ENCODE measurements at places on chromosomes 1 and 21.

DNA sequence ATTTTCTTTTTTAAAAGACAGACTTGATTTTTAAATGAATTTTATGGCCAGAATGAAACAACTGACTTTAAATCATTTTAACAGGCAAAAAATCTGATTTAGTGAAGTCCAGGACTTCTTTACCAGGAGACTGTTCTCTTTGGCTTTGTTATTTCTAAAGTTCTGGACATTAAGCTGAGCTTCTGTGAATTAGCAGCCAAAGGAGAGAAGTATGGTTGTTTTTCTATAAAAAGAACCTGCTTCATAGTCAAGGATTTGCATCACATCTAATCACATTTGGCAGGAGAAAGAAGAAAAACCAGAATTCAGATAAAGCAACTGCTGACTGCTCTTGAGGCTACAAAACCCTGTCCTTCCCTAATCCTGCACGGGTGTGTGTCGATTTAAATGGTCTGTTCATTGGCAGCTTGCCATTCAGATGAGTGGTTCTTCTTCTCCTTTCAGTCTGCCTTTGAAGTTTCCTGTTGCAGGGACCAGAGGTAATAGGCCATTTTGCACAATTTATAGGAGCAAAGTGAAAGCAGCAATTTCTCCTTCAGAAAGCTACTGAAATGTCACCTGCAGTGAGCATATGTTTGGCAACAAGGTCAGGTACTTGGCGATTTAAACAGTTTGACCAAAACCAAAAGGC is 215.4 kb downstream of the OLFM3 start:
- DNase-seq: peak; percentile 8

- DNase-seq: no peak
Measured at GRCh38 chr1:61358770-61359455, 276.6 kb downstream of the NFIA start.

DNA sequence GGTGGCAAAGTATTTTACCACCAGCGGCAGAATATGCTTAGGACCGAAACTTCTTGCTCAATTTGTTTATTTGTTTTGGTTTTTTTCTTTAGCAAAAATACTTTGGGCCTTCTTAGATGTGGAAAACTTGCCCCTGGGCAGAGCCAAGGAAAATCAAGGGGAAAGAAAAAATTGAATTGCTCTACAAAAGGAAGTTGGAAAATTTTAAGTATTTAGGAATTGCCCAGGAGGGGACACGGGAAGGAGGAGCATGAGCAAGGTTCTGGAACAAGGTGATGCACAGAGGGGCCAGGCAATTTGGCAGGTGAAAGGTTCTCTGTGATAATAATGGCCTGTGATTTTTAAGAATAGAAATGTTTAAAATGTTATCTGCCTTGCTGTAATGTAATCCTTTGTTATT is 28.6 kb downstream of the SGIP1 start:
- DNase-seq: no peak

- no peak for DNase-seq
Measured at GRCh38 chr1:35600593-35600992, 27.5 kb downstream of the TFAP2E start.

DNA sequence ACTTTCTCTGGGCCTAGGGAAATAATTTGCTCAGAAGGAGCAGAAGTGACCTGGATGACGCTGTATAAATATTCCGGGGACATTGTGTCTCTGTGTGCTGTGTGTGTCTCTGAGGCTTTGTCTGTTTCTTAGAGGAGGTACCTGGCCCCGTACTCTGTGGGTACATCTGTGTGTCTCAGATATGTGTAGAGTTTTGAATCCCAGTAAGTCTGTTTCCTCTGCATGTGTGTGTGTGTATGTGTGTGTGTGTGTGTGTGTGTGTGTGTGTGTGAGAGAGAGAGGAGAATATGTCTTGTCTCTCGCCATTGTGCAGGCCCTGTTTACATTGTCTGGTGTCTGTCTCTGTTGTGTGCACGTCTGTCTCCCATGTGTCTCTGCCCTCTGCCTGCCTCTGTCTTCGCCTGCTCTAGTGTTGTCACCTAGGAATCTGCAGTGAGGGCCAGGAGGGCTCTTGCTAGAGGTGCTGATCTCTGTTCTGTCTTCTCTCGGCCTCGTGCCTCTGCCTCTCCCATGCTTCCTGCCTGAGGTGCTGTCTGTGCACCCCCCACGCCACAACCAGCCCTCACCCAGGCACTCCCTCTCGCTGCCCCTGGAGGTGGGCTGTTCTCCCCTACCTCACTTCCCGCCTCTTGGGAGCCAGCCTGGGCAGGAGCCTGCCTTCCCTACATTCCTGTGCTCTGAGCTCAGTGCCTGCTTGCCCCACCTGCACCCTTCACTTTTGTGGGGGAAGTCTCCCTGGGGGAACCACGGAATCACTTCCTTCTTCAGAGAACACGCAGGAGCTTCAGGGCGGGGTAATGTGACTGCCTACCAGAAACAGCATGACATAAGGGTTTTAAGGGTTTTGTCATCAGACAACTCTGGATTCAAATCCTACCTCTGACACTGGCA is 5.9 kb downstream of the MAP7D1 start:
- no peak for DNase-seq

- DNase-seq: no peak
Measured at GRCh38 chr1:207863893-207864535, 46.9 kb downstream of the CD34 start.

DNA sequence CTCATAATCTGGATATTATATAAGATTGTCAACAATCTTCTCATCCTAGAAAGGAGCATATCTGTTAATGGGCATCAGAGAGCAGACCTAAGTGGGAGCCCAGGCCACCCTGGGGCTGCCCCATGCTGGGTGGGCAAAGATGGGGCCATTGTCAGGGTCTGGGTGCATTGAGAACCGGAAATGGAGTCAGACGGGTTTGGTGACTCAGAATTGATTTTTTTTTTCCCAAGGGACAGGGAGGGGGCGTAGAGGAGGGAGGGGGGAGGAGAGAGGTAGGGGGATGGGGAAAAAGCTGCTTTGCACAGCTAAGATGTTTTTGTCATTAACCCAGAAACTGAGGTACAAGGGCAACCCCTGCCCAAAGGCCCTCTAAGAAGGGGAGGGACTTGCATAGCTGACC is 1.3 kb downstream of the ATXN7L2 start:
- no peak for DNase-seq

- DNase-seq: no peak
Measured at GRCh38 chr1:230272557-230272956, 153.6 kb downstream of the PGBD5 start.

DNA sequence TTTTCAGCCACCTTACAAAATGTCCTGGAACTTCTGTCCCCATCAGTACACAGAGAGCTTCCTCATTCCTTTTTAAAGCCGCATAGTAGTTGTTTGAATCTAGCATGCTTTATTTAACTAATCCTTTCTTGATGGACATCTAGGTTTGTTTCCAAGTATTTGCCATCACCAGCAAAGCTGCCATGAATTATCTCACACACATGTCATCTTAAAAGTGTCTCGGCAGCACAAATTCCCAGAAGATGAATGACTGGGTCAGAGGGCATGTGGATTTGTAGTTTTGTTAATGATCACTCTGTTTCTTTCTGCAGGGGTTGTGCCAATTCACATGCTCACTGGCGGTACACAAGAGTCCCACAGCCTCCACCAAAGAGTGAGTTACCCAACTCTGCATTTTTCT is 68.3 kb downstream of the CLIC6 start:
- DNase-seq: no peak

DNA sequence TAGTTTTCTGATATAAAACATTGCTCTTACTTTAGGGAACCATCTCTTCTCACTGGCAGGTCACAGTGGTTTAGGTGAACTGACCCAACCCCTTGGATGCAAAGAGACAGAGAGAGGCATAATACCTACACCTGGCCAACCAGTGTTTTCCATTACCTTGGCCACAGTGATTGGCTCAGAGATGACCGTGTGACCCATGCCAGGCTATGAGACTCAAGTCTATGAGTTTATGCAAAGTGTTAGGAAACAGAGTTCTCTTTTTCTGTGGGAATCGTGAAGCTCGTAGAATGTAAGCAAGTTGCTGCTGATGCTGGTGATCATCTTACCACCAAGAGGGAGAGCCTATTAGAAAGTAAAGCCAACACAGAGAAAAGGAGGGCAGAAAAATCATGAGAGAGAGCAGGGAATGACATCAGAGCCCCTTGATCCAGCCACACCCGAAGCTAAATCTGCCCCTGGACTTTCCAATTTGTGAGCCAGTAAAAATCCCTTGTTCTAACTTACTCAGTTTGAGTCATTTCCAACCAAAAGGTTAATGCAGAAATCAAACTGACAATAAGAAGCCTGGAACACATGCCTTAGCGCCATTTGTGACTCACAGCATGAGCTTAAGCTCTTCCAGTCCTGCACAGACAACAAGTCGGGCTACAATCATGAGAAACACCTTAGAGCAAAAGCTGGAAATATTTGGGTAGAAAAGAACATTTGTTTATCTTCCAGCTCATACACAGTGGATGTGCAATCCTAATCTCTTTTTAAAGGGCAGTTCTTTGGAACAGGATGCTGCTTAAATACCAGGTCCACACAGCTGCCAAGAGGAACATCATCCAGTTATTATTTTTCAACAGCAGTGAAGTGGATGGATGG is 81.3 kb upstream of the KAZN start:
- DNase-seq: no peak

GRCh38 chr21:31298618-31299269 is 45.3 kb downstream of the TIAM1 start:
- no peak for DNase-seq
